Caki2 (cell line): ENCODE measurements at places on chromosomes 13 and 19. TPM values are rescaled to one million over a fixed set of nuclear protein-coding genes. Genes with fewer than 3 reads are reported as not detected.

DNA sequence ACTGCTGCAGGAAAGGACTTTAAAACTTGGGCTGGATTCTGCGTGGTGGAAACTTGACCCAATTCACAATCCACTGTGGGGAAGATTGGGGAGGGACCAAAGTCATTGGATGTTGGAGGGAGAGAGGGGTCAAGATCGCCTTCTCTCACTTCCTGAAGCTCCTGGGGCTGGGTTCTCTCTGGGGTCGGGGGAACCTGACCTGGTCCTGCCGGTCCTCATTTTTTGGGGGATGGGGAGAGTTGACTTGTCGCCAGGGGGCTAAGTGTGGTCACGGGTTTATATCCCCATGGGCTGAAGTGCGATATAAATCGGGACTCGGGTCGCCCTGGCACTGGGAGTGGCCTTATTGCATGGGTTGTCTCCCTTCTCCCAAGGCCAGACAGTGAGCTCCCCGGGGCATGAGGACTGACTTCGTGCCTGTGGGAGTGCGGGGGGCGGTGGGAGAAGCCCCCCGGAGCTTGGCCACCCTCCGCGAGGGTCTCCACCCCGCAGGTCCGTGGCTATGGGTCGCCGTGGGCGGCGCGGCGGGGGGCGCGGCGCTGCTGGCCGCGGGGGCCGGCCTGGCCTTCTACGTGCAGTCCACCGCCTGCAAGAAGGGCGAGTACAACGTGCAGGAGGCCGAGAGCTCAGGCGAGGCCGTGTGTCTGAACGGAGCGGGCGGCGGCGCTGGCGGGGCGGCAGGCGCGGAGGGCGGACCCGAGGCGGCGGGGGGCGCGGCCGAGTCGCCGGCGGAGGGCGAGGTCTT lies 6.3 kb downstream of the ICAM5 start:
- DNase-seq, result no peak

OR7A10 gene
- not detected in 2 replicates for total RNA-seq

GRCh38 chr13:37129866-37130265 lies 24.4 kb upstream of the CSNK1A1L start:
- DNase-seq, result no peak

GRCh38 chr19:17762505-17763229 lies 11.4 kb downstream of the FCHO1 start:
- DNase-seq, result peak; percentile 67

GRCh38 chr19:34994643-34995541 lies 5.2 kb upstream of the GRAMD1A start:
- peak; percentile 64 for DNase-seq

ZNF440 gene
- total RNA-seq, result 3.2 and 5.7 TPM in 2 replicates

- DNase-seq, result no peak
These were observed 251.3 kb downstream of the SHISA2 start for GRCh38 chr13:25800523-25800922.

HAUS5 gene
- total RNA-seq, result 28.8 and 34.4 TPM in 2 replicates

DNA sequence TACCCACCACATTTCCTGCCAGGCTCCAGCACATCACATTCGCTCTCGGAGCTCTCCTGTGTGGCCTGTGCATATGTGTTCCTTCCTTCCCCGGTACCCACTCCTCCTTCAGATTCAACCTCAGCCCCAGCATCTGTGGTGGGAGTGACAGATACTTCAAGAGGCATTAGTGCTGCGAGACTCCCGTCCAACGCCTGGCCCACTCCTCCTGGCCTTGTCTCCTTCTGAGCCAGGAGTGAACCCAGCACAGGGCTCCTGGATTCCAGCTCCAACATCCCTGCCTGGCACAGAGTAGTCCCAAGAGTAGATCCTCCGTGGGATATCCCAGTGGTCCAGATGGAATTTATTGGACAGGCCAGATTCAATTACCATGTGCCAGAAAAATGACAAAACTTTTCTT lies 55.9 kb downstream of the SACS start:
- no peak for DNase-seq

OBI1 gene
- total RNA-seq, result 4.6 and 6.5 TPM in 2 replicates

- DNase-seq, result no peak
These were observed 348.1 kb upstream of the MIR17HG start for GRCh38 chr13:90999401-90999800.

DNA sequence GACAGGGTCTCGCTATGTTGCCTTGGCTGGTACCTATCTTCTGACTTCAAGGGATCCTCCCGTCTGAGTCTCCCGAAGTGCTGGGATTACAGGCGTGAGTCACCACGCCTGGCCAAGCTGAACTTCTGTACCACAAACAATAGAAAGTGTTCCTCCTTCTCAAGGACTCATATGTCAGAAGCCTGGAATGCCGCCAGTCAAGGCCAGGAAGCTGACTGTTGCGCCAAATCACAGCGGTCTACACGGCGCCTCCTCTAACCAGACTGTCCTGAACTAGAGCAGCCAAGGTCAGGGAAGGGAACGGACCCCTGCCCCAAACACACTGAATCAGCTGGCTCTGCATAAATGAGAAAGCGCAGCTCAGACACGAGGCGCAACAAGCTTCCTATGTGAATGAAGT lies 14.6 kb downstream of the RAB20 start:
- DNase-seq, result peak; percentile 74

- no peak for DNase-seq
These were observed 10.6 kb downstream of the ABHD17A start for GRCh38 chr19:1874554-1875185.

APOC1 gene
- total RNA-seq, result 6.1 and 24.1 TPM in 2 replicates

- no peak for DNase-seq
These were observed 1.5 kb downstream of the NFIC start for GRCh38 chr19:3367628-3368440.

DNA sequence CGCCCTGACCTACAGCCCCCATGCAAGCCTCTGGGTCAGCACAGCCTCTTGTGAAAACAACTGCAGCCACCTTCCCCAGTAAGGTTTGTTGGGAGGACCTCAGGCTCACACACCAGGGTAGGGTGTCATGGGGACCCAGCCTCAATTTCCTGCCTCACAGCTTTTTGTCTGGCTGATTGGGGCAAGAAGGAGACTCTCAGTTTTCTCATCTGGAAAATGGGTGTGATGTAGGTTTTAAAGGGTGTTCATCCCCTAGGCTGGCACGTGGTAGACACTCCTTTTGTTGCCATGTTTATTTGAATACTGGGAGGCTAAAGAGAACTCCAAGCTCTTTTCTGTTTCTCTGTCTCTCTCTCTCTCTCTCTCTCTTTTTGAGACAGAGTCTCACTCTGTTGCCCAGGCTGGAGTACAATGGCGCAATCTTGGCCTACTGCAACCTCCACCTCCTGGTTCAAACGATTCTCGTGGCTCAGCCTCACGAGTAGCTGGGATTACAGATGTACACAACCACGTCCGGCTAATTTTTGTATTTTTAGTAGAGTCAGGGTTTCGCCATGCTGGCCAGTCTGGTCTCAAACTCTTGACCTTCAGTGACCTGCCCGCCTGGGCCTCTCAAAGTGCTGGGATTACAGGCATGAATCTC lies 18.2 kb upstream of the PLAUR start:
- no peak for DNase-seq

- DNase-seq, result no peak
These were observed 28.7 kb upstream of the EPHX3 start for GRCh38 chr19:15260939-15261338.

- no peak for DNase-seq
These were observed 102.2 kb upstream of the EDNRB start for GRCh38 chr13:78020861-78021260.

DNA sequence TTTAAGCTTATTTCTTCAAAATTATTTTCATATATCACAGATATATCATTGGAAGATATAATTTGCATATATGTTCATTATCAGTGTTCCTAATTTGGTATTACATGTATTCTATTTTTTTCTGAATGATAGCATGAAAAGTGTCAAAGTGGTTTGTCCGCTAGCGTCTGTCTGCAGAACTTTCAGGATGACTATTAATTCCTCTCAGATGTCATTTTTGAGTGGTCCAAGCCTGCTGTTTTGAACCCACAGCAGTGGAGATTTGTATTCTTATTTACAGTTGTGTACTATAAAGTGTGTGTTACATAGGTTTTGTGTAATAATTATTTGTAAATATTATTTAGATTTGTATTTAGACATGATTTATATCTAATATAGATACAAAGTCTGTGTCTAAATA lies 8.5 kb downstream of the UTP14C start:
- no peak for DNase-seq

- no peak for DNase-seq
These were observed 8.2 kb upstream of the ADAMTS10 start for GRCh38 chr19:8618751-8619150.

- no peak for DNase-seq
These were observed 33.1 kb downstream of the CAPN12 start for GRCh38 chr19:38710928-38711725.

DNA sequence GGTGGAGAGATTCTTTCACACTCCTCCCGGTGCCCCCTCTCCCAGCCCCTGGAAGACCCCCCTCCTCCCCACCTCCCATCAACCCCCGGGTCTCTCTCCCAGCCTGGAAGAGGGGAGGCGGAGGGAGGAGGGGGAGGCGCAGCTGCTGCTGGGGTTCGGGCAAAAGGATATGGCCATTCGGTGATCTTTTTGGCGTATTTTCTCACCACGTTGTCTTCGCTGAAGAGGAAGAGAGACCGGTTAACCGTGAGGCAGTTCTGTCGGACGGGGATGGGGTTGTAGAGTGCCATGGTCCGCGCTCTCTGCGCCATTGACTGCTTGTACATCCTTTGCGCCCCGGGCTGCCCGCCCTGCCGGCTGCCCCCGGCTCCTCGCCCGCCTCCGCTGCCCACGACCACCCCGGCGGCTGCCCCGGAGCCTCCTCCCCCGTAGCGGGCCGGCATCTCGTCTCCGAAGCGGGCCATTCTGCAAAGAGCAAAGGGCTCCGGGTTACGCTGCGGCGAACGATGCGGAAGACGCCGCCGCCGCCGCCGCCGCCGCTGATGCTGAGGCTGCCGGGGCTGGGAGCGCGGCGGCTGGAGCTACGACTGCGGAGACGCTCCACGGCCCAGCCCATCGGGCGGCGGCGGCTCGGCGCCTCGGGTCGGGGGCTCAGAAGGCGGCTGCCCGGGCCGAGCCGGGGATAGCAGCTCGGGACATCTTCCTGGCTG lies 363 bp downstream of the CACNA1A start:
- no peak for DNase-seq

- peak; percentile 71 for DNase-seq
These were observed 2.4 kb downstream of the IRS2 start for GRCh38 chr13:109783815-109784589.

ELSPBP1 gene
- not detected in 2 replicates for total RNA-seq

DCT gene
- total RNA-seq, result 0.17 and 0.23 TPM in 2 replicates

- DNase-seq, result no peak
These were observed 53.0 kb upstream of the FBXL3 start for GRCh38 chr13:77079902-77080413.

ZNF418 gene
- not detected in 2 replicates for total RNA-seq

DNA sequence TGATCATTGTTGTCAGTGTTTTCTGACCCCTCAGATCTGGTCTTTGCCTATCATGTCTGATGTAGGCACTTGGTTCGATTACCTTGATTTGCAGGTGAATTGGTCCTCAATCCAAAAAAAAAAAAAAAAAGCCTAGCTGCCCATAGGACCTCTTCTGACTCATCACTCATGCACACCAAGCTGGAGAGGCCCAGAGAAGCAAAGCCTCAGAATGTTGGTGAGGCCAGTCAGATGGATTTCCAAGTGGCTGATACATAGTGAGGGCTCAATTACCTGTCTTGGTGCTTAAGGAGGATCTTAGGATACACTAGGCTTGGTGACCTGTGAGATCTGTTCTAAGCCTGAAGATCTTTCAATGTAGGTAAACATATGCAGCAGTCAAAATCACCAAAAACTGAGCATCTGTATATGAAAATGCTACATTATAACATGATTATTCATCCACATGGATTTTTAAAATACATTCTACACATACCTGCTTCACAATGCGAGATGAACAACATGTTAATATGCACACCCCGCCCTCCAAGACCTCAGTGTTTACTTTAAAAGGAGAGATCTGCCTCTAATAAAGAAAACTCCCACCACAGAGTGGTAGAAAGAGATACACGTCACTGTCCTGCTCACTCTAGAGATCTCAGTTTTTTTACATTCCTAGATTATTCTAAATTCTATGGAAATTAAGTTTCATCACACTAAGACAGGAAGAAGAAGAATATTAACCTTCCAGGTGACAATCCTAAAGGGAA lies 79.9 kb upstream of the RAP2A start:
- DNase-seq, result no peak

DNA sequence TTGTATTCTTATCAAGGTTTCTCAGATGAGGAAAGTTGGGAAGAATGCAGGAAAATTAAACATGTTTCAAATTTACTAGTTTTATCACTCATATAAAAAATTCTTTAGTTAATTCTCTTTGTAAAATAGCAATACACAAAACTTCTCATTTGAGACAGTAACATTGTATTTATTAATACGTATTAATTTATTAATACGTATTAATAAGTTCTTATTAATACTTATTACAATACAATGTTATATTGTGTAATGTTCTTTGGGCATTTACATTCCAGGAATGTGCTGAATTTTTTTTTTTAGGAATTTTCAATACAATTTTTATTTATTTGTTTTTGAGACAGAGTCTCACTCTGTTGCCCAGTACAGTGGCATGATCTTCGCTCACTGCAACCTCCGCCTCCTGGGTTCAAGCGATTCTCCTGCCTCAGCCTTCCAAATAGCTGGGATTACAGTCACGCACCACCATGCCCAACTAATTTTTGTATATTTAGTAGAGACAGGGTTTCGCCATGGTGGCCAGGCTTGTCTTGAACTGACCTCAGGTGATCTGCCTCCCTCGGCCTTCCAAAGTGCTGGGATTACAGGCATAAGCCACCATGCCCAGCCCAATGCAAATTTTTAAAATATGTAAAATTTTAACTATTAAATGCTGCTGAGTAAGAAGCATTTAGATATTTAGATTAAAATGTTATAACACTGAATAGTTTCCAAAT lies 31.6 kb downstream of the MBNL2 start:
- no peak for DNase-seq

TNFAIP8L1 gene
- 8.0 and 10.0 TPM in 2 replicates for total RNA-seq

- no peak for DNase-seq
These were observed 20.3 kb downstream of the LYL1 start for GRCh38 chr19:13082192-13083007.

LYPD5 gene
- total RNA-seq, result 9.5 TPM in 1 of 2 replicates, not detected in the other

GRCh38 chr13:80814541-80814940 lies 473.6 kb upstream of the SPRY2 start:
- no peak for DNase-seq

ZNRF4 gene
- not detected in 2 replicates for total RNA-seq

DNA sequence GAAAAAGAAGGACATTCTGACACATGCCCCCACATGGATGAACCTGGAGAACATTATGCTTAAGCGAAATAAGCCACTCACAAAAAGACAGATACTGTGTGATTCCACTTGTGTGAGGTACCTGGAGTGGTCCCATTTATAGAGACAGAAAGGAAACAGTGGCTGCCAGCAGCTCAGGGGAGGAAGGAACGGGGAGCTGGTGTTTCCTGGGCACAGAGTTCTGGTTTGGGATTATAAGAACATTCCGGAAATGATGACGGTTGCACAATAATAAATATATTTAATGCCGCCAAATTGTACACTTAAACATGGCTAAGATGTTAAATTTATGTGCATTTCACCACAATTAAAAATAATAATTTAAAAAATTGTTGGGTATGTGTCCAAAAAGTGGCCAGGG lies 33.0 kb downstream of the SERP2 start:
- no peak for DNase-seq
